ENCODE measurements at places on chromosomes 11 and 22.

DNA sequence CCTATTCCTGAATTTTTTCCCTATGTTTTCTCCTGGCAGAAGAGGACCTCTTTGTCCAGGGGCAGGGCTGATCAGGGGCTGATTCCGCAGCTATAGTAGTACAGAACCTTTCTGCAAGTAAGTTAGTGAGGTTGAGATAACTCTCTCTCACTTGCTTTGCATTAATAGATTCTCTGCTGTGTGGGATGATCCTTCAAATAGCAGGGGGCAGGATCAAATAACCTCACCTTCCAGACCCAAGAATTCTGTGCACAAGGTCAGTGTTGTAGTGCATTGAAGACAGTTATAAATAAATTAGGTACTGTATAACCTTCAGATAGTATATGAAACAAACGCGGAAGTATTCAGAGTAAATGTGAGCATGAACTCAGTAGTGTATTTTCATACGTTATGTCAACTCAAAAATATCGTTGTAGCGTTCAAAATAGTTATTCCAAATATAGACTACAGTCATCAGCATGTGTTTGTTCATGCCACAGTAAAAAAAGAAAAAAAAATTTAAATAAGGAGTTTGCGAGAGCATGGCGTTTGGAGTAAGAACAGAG lies 278 bp downstream of the MMP26 start:
- no peak for DNase-seq

- no peak for DNase-seq
Observed at GRCh38 chr11:82790723-82791484, 57.2 kb upstream of the FAM181B start.

GRCh38 chr11:76670485-76671236 lies at the start of gene LRRC32:
TSS of gene LRRC32 (minus strand) at chr11:76670747. CDS start at chr11:76665954, 4,793 bp downstream.
- no peak for DNase-seq

- DNase-seq: no peak
Observed at GRCh38 chr22:39444247-39444800, 12.5 kb upstream of the MGAT3 start.

DNA sequence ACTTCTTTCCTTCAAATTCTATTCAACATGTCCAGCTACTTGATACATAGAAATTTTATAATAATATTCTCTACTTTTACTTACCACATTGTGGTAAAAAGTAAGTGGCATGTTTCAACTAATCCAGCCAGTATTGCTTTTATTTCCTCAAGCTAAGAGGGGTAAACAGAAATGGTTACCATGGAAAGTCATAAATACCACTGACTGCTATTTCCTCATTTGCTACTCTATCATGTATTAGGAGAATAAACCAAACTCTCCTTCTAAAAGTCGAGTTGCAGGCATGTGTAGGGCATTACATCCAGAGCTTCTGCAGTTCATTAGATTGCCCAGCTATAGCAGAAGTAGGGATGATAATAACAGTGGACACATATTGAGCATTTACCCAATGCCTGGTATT lies 208.4 kb downstream of the MAML2 start:
- DNase-seq: no peak

DNA sequence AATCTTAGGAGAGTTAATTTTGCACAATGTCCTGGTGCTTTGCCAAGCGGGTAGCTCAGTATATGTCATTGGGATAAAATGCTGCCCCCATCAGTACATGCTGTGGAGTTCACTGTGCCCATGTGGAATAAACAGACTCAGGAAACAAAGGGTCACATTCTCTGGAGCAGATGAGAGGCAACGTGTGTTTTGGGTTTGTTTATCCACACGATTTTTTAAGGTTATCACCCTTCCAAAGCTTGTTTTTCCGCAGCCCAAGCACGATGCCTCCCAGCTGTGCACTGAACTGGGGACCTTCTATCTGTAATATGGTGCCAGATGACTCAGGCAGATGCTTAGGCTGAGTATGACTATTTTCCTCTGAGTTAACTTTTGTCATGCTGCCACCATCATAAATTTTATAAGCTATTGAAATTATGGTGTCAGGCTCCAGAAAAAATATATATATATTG lies 6.5 kb downstream of the OR4D6 start:
- DNase-seq: no peak

DNA sequence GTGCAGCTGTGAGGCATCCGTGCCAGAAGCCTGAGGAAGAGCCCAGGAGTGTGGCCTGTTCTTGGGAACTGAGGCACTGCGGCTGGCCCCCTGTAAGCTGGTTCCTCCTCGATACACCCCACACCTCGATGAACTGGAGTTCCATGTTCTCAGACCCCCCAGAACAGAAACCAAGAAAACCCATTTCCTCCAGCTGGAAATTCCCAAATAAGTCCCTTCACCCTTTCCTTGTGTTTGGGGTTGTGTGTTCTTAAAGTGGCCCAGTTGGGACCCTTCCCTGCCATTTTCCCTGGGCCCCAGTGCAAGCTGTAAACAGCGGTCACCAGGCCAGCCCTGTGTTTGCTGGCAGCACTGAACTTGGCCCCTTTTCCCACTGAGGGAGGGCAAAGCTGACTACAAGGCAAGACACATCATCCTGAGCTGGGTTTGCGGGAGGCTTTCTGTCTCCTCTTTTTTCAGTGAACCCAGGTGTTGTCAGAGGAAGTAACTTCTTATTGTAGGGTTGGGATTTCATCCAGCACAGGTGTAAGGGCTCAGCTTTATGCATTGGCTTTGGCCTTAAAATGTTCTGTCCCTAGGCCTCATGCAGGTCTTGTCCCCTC lies 60.1 kb upstream of the MPEG1 start:
- no peak for DNase-seq

DNA sequence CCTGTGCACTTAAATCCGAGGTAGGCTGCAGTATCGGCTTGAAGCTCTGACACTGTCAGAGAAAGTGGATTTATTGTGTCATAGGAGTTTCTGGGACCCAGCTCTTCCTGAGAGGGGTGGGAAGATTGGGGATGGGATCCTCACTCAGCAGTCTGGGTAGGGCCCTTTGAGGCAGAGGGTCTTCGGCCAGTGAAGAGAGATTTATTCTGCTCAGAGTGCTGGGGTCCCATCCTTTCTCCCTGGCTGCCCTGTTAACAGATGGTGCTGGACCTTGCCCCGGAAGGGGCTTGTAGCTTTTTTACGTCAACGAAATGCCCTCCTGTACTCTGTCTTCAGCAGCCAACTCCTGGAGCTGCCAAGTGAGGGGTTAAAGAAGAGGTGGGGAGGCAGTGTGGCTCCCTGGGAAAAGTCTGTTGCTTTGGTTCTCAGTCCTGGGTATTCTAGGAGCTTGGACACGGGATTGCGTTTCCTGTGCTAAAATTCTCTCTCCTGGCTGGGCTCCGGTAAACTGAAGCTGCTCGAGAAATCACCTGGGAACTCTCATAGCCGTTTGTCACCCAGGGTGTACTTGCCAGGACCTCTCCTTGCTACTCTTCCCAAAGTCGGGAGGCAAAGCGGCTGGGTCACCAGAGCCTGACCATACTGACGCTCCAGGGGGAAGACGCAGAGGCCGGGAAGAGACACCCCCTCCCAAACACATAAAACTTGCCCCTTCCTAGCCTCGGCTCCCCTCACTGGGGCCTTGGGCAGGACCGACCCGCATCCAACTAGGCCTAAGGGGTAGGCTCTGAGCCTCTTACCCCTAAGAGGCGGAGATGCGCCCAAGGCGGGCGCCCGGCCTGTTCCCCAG lies 806 bp upstream of the SMDT1 start:
- DNase-seq: no peak

- DNase-seq: no peak
Observed at GRCh38 chr11:71962428-71963038, 33.7 kb downstream of the RNF121 start.

DNA sequence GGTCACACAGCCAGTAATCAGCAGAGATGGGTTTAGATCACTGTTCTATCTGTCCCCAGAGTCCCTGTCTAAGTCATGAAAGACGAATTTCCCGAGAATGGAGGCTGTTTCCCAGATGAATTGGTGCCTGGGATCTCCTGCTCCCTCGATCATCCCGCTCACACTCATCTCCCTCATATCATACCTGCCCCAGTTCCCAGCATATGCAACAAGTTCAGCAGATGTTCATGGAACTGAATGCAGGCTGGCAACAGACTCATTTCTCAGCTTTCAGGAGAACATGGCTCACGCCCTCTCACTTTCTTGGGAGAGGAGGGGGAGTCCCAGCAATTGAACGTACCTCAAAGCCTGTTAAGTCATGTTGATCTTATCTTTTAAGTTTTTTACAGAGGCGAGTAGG lies 22.1 kb downstream of the CD6 start:
- DNase-seq: no peak

DNA sequence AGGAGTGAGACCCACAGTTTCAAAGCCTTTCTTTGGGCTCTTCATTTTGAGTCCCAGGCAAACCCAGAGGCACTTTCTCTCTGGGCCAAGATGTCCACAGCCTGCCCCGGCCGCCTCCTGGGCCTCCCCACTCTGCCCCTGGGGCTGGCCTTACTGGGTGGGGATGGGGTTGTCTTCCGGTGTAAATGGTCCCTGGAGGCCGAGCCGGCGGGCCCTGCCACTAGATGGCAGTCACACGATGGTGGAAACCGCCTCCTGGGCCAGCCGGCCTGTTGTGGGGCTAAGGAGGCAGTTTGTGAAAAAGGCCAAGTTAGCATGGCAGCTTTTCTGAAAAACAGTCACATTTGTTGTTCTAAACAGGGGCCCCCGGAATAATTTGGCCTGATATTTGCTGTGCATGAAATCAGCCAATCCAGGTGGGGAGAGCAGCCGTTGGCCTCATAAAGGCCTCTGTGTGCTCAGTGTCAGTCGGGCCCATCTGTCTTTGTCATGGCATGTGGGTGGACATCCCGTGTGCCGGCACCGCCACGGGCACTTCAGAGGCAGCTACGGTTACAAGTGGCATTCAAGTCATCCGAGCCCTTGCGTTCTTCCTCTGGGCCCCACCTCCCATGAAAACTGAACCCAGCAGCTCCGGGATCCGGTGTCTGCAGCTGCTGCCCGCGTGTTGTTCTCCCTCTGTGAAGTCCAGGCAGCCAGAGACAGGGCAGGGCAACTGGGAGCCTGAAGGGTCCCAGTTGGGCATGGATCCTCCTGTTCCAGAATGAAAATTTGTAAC lies 6.5 kb downstream of the MRPL23 start:
- no peak for DNase-seq

DNA sequence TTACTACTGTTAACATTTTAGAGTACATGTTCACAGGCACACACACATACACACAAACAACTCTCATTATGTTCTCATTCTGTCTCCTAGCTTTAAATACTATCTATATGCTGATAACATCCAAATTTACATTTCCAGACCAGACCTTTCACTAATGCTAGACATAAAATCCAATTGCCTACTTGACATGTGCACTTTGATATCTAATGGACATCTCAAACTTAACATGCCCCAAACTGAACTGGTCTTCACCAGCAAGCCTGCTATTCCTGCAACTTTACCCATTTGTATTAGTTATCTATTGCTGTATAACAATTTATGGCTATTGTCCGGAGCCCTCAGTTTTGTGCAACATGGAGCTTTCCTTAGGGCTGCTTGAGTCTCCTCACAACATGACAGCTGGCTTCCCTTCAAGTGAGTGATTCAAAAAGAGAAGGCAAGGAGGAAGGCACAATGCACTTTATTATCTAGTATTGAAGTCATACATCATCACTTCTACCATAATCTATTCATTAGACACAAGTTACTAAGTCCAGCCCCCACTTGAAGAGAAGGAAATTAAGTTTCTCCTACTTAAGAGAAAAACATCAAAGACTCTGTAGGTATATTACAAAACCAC lies 3.0 kb downstream of the SLC36A4 start:
- no peak for DNase-seq

GRCh38 chr11:74849525-74850391 lies 99.1 kb downstream of the XRRA1 start:
- DNase-seq: no peak

GRCh38 chr11:130580372-130580771 lies 131.9 kb downstream of the ADAMTS15 start:
- no peak for DNase-seq

DNA sequence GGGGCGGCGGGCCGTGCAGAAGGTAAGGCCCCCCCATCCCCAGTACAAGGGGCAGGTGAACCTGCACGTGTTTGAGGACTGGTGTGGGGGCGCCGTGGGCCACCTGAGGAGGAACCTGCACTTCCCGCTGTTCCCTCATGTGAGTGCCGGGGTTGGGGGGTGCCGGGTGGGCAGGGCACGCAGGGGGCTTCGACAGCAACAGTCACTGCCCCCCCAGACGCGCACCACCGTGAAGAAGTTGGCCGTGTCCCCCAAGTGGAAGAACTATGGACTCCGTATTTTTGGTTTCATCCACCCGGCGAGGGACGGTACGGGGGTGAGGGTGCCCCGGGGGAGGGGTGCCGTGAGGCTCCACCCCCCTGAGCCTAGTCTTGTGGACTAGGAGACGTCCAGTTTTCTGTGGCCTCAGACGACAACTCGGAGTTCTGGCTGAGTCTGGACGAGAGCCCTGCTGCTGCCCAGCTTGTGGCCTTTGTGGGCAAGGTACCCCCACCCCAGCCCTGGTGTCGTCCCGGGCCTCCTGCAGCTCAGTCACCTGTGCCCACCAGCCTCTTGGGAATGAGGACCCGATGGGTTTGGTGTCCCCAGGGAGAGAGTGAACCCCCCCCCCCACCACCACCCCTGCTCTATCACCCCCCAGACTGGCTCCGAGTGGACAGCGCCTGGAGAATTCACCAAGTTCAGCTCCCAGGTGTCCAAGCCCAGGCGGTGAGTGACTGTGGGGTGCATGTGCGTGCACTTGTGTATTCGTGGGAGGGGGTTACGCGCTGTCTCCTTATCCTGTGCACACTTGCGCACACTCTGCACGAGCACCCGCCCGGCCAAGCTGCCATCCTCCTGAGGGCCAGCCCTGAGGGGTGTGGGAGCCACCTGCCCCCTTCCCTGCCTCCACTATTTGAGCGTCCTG lies 3.8 kb downstream of the B4GALNT4 start:
- DNase-seq: no peak

DNA sequence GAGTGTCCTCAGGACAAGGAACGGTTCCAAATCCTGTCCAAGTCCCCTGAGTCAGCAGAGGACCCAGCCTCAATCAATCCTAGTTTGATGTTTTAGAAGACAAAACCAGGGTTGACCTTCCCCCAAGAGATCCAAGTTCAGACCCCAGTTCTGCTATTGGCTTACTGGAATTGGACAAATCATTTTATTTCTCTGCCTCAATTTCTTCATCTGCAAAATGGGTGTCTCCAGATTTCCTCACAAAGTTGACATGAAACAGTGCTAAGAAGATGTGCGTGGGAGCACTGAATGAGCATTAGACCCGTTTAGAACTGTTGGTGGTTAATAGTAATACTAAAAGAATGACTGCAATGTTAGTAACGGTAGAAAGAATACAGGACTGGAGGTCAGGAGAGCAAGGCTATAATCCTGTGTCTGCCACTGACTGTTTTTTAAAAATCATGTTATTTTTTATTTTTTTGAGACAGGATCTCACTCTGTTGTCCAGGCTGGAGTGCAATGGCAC lies 32.8 kb upstream of the SCUBE1 start:
- DNase-seq: no peak

- DNase-seq: no peak
Observed at GRCh38 chr22:45318558-45319323, 9.0 kb downstream of the FAM118A start.

All from esophagus squamous epithelium (tissue), 5 donors.